Dermis blood vessel endothelial cell (primary cell): ENCODE measurements at places on chromosomes 11 and 22.

- no peak for DNase-seq
These were observed 3.7 kb upstream of the ELFN2 start for GRCh38 chr22:37430941-37431340.

DNA sequence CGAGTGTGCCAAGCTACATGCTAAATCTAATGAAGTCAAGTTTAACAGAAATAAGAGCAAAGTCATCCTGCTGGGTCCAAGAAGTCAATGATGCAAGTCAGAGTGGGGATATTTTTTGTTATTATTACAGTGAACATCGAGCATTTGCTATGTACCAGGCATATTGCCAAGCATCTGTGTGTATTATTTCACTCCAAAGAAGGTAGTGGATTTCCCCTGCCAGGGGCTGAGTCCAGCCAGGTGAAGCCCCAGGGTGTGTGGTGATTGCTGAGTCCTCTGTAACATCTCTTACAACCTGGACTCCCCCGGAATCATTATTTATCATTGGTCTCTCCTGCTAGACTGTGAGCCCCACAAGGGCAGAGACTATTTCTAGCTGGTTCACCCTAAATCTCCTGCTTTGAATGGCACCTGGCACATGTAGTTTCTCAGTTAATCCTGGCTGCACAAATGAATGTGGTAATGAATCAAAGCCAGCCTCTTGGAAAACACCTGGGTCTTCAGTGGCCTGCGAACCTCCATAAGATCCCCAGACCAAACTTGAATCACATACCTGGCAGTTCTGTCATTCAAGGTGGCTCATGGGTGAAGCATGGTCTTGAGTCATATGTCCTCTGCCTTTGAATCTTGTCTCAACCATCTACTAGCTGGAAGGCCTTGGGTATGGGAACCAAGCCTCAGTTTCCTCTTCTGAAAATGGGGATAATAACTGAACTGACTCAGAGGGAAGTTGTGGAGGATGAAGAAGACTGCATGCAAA is 549.2 kb downstream of the MIAT start:
- no peak for DNase-seq

DNA sequence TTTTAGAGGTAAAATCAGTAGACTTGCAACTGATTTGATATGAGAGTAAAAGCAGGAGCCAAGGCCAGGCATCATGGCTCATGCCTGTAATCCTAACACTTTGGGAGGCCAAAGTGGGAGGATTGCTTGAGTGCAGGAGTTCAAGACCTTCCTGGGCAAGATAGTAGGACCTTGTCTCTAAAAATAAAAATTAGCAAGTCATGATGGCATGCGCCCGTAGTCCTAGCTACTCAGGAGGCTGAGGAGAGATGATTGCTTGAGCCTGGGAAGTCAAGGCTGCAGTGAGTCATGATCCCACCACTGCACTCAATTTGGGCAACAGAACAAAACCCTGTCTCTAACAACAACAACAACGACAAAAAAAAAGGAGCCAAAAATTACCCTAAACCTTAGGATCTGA is 13.5 kb downstream of the SGSM3 start:
- no peak for DNase-seq

DNA sequence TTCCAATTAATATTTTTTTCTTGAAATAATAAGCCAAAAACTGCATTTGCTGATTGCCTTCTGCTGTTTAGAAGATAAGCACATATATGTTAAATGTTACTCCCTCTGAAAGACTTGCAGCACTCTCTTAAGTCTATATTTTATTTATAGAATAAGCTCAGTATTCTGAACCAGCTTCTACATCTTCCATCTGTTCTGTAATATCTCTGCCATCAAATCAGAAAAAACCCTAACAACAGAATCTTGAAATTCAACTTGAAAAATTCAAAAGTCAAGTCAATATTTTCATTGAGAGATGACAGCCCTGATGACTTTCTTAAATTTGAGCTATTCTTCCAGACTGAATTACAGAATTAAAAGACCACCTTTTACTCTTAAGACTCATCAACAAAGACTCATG is 247.9 kb downstream of the NELL1 start:
- no peak for DNase-seq

DNA sequence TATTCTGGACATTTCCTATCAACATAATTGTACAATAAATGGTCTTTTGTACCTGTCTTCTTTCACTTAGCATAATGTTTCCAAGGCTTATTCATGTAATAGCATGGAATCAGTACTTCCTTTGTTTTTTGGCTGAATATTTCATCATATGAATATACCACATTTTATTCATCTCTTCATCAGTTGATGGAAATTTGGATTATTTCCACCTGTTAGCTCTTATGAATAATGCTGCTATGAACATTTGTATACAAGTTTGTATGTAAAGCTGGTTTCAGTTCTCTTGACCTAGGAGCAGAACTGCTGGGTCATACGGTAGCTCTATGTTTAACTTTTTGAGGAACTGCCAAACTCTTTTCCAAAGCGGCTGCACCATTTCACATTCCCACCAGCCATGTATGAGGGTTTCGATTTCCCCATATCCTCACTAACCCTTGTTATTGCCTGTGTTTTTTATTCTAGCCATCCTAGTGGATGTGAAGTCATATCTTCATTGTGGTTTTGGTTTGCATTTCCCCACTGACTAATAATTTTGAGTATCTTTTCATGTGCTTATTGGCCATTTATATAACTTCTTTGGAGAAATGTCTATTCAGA is 20.9 kb downstream of the EXT2 start:
- no peak for DNase-seq

GRCh38 chr11:134819041-134819440 is 407.0 kb upstream of the B3GAT1 start:
- DNase-seq = no peak

- DNase-seq = no peak
These were observed 28.5 kb downstream of the IMMP1L start for GRCh38 chr11:31480930-31481329.
